Hematopoietic multipotent progenitor cell treated with erythropoietin and hydrocortisone succinate and interleukin-3 and kit ligand, for 17 days (in vitro differentiated cells): ENCODE measurements at places on chromosomes 5 and 9.

DNA sequence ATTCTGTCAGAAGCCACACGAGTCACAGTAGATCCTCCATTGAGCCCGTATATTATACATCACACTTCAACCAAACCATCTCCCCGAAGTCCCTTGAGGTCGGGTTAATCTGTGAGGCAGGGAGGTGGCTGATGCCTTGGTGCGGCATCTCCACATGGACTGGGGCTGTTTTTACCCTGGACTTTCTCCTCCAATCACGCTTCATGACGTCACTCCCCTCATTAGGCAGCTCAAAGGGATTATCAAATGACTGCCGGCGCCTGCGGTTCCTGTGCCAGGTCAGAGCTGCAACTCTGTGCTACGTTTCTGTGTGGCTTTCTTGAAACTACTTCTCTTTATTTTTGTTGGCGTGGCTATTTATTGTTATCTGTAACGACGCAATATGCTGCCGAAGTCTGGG, 53.7 kb downstream of the TMOD1 start:
- DNase-seq: no peak

GRCh38 chr9:79028101-79028500, 543.7 kb upstream of the TLE4 start:
- DNase-seq: no peak

- no peak for DNase-seq
These were observed 1259.8 kb downstream of the PTPRD start for GRCh38 chr9:9352877-9353481.

- DNase-seq: no peak
These were observed 182.9 kb upstream of the TNC start for GRCh38 chr9:115300874-115301273.

- no peak for DNase-seq
These were observed 136.9 kb upstream of the RFX3 start for GRCh38 chr9:3662671-3663070.

- DNase-seq: no peak
These were observed 1.1 kb downstream of the TGFBR1 start for GRCh38 chr9:99106044-99106375.
